Gastrocnemius medialis (tissue), 4 donors: ENCODE measurements at places on chromosomes 3 and 15. TPM values are rescaled to one million over a fixed set of nuclear protein-coding genes. Genes with fewer than 3 reads are reported as not detected.

- DNase-seq: no peak
Observed at GRCh38 chr3:118946449-118946848, 88.2 kb downstream of the IGSF11 start.

DNA sequence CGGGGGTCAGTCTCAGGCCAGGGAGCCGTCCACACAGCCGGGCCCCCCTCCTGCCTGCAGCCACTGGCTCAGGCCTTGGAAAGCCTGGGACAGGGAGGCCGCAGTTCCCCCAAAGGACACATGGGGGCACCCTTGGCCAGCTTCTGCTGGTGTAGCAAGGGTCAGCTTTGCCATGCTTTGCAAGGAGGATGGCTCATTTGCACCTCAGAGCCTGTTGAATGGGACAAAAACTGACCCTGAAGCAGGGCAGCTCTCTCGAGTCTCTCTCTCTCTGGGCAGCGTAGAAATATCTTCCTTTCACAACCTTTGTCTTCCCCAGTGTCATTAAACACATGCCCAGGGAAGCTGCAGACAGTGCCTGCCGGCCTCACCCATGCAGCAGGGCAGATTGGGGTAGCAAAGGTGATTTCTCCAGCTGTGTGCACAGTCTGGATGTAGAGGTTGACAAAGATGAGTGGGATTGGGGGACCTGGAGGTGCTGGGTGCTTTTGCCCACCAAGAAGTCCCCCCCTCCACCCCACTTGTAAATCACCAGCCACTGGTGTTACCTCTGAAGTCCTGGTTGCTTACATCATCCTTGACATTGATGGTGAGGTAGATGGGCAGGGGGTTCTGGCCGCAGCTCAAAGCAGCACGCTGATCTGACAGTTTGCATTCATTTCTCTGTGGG is 17.4 kb upstream of the EHD4 start:
- peak; percentile 74 for DNase-seq

DNA sequence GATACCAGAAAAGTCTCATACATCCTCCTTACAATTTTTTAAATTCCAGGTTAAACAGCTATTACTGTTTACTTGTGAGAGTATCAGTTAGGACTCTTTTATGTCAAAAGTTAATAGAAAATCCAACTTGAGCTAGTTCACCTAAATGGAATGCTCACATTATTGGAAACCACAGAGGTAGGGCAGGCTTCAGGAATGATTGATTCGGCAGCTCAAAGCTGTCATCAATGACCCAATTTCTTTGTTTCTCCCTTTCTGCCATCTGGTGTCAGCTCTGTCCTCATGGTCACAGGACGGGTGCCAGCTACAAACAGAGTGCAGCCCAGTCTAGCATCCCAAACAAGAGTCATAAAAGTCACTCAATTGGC is 32.2 kb downstream of the CFAP20DC start:
- no peak for DNase-seq

DNA sequence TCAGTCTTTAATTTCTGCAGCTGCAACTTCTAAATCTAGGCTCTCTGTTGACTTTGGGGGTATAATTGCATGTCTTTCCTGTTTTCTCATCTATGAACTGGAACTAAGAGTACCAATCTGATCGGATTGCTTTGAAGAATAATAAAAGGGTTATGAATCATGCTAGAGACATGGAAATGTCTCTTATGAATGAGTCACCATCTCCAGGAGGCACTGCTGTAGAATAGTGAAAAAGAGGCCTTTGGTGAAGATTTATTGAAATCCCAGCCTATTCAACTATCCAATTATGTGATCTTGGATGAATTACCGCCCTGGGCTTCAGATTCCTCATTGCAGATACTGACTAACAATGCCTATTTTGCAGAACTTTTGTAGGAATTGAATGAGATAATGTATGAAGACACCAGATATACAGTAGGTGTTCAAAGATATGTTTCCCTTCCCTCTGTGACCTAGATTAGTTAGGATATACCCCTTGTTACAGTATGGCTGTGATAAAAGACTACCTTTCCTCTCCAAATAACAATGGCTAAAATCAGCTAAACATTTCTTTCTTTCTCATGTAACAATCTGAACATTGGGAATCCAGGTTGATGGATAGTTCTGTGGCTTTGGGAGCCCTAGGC is 11.5 kb upstream of the CMTM8 start:
- no peak for DNase-seq

GRCh38 chr15:63610209-63610841 is 13.1 kb downstream of the FBXL22 start:
- peak; percentile 76 for DNase-seq

- DNase-seq: peak; percentile 22
Observed at GRCh38 chr3:134904776-134905646, 110.0 kb downstream of the EPHB1 start.

GRCh38 chr3:132236701-132237651 is 80.2 kb upstream of the ACP3 start:
- no peak for DNase-seq

DNA sequence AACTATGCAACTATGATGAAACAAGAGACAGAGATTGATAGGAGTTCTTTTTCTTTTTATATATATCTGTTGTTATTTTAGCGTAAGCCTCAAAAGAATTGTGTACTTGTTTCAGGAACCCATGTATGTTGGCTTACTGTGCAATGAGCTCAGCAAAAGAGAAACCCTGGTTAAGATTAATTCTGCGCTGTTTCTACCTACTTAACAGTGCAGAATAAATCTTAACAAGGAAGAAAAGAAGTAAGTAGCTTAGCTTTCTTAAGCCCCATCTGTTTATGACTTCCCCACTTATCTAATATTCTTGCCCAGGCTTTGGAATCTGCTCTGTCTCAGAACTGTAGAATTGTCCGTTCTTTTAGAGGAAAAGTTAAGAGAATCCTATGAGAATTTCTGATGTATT is 27.4 kb downstream of the ECT2 start:
- no peak for DNase-seq

- DNase-seq: no peak
Observed at GRCh38 chr3:151124476-151124875, 39.0 kb downstream of the MED12L start.

GRCh38 chr15:95024351-95024750 is 793.0 kb downstream of the MCTP2 start:
- no peak for DNase-seq

- no peak for DNase-seq
Observed at GRCh38 chr3:112127522-112128494, 5.2 kb downstream of the GCSAM start.

DNA sequence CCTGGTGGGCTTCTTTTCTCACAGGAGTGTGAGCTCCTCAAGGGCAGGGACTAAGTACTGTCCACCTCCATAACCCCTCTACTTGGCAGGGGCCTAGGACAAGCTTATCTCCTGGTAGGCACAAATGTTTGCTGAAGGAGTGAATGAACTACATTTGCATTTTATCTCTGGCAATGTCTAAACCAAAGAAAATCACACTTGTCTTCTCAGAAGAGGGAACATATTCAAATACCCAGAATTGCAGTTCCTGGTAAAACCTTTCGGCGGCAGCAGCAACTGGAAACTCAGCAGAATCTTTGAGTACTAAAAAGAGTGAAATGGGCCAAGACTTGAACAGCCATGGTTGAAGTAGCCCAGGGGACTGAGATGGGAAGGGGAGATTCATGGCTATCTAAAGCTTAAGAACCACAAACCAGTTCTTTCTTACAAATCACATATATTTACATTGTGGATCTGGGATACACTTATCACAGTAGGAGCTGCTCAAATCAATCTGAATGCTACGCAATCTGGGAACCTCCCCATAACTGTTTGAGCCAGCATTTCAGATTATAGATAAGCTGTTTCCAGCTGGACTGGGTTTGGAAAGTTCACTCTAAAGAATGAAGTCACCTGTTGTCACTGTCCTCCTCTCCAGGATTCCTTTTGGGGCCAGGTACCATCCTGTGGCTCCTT is 18.7 kb upstream of the PTPN9 start:
- no peak for DNase-seq

GRCh38 chr3:57791245-57791644 is 35.1 kb downstream of the SLMAP start:
- no peak for DNase-seq

GRCh38 chr3:40911928-40912327 is 287.4 kb upstream of the CTNNB1 start:
- no peak for DNase-seq

GRCh38 chr3:59970376-59970775 is 920.6 kb upstream of the CFAP20DC start:
- no peak for DNase-seq

DNA sequence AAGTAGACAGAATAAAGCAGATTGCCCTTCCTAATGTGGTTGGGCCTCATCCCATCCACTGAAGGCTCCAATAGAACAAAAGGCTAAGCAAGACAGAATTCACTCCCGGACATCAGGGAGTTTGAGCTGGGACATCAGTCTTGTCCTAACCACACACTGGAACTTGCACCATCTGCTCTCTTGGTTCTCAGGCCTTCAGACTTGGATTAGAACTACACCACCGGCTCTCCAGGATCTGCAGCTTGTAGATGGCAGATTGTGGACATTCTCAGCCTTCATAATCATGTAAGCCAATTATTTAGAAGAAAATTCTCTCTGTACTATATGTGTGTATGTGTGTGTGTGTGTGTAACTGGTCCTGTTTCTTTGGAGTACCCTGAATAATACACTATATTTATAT is 394.7 kb upstream of the LMCD1 start:
- no peak for DNase-seq

- no peak for DNase-seq
Observed at GRCh38 chr3:73591286-73591800, 33.4 kb downstream of the PDZRN3 start.

- DNase-seq: no peak
Observed at GRCh38 chr3:106746286-106746685, 631.0 kb upstream of the CCDC54 start.

- DNase-seq: no peak
Observed at GRCh38 chr3:93855401-93855800, 118.3 kb downstream of the PROS1 start.

GRCh38 chr15:69552057-69552815 is 99.6 kb downstream of the RPLP1 start:
- DNase-seq: no peak

DNA sequence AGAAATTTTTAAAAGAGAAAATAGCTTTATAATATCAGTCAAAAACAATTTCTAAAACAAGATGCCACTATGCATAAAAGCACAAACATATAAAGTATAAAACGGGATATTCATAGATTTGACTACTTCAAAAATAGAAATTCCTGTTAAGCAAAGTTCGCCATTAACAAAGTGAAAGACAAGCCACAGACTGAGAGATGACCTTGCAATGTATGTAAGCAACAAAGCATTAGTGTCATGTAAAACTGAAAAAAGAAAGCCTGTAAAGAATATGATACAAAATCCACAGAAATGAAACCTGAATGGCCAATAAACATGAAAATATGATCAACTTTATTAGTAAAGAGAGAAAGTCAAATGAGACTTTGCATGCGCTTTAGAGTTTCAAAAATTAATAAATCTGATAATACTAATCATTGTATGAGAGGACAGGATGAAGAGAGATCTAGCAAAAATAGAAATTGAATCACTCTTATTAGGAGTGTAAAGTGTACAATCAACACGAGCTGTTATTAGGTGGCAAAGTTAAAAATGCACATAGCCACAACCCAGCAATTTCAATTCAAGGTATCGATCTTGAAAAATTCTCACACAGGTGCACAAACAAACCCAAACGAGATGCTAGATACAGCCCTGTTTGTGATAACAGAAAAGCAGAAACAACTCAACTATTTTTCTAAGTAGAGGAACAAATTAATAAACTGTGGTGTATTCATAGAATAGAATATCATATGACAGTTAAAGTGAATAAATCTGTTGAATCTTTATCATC is 173.6 kb downstream of the MECOM start:
- DNase-seq: no peak

DNA sequence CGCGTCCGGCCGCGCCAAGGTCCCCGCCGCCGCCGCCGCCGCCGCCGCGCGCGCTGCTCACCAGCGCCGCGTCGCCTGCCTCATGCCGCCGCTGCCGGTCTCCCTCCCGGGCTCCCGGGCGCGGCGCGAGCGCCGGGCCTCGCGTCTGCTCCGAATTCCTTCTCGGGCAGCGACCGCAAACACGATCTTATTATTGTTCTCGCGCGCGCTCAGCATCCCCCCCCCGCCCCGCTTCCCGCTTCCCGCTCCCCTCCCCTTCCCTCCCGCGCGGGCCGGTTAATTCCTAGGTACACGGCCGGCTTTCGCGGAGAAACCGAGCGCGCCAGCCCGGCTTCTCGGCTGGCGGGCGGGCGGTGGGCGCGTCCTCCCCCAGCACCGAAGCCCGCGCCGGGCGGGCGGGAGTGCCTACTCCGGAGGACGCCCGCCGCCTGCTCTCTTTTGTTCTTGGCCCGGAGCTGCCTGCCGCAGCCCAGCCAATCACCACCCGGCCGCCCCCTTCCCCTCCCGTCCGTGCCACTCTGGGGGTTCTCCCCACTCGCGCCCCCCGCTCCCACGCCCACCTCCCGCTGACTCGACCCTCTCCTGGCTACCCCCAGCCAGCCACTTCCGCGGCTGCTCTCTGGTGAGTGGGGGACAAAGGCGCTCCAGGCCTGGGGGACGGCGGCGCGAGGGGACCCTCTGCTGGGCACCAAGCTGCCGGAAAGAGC is at the start of gene HDGFL3:
Gene HDGFL3 (minus strand): TSS at position 164 of the 707 bp plus-strand sequence. CDS start 409 bp downstream, outside the sequence.
- peak; percentile 17 for DNase-seq

Gene SETMAR
- 6.2 TPM for total RNA-seq

Gene ENTPD3
- total RNA-seq: 0.56 TPM

Gene DNAH12
- 0.04 TPM for total RNA-seq

Gene QRICH1
- 46.2 TPM for total RNA-seq

Gene SLC22A13
- not detected for total RNA-seq

Gene TNFSF10
- 10.2 TPM for total RNA-seq

Gene SYNPR
- not detected for total RNA-seq

Gene MAP3K13
- 6.3 TPM for total RNA-seq

Gene ZNF662
- total RNA-seq: 2.1 TPM

Gene CAMKV
- total RNA-seq: not detected

Gene STRIT1
- total RNA-seq: 1,086 TPM

Gene MKRN2OS
- not detected for total RNA-seq
